Placental pericyte (primary cell): ENCODE measurements at places on chromosomes 2 and 18. TPM values are rescaled to one million over a fixed set of nuclear protein-coding genes. Genes with fewer than 3 reads are reported as not detected.

Gene NHEJ1
- total RNA-seq = 18.6 and 18.9 TPM in 2 replicates

Gene FHL2
- total RNA-seq = 260 and 305 TPM in 2 replicates

Gene NT5DC4
- total RNA-seq = not detected in 2 replicates

Gene RANBP2
- 64.1 and 97.5 TPM in 2 replicates for total RNA-seq

Gene FASTKD2
- total RNA-seq = 26.0 and 47.8 TPM in 2 replicates

Gene APCDD1
- total RNA-seq = 3.9 TPM in 1 of 2 replicates, not detected in the other

Gene DSC3
- under 0.01 and 0.14 TPM in 2 replicates for total RNA-seq

Gene CHRNG
- not detected in 2 replicates for total RNA-seq

Gene VWA3B
- not detected in 2 replicates for total RNA-seq

Gene GKN2
- total RNA-seq = 0.22 TPM in 1 of 2 replicates, not detected in the other

Gene CAPN14
- 0.14 TPM in 1 of 2 replicates, not detected in the other for total RNA-seq

Gene KIF5C
- total RNA-seq = under 0.01 and 0.14 TPM in 2 replicates

Gene ANKRD30B
- total RNA-seq = 0.14 and 0.88 TPM in 2 replicates

Gene LMAN2L
- total RNA-seq = 19.5 and 24.1 TPM in 2 replicates

Gene BMP10
- total RNA-seq = 0.44 TPM in 1 of 2 replicates, not detected in the other

Gene SCN3A
- under 0.01 TPM in 1 of 2 replicates, not detected in the other for total RNA-seq

Gene GYPC
- 80.3 and 213 TPM in 2 replicates for total RNA-seq

Gene PIEZO2
- 21.2 and 23.2 TPM in 2 replicates for total RNA-seq
